ENCODE measurements at places on chromosomes 13 and 19.

GRCh38 chr19:22783651-22784410 is at the start of gene ZNF99:
ZNF99 (minus strand) TSS chr19:22784151; CDS start chr19:22784016, 135 bp downstream.
- peak; percentile 19 for DNase-seq

GRCh38 chr13:33033051-33033812 is 17.0 kb downstream of the KL start:
- peak; percentile 31 for DNase-seq

DNA sequence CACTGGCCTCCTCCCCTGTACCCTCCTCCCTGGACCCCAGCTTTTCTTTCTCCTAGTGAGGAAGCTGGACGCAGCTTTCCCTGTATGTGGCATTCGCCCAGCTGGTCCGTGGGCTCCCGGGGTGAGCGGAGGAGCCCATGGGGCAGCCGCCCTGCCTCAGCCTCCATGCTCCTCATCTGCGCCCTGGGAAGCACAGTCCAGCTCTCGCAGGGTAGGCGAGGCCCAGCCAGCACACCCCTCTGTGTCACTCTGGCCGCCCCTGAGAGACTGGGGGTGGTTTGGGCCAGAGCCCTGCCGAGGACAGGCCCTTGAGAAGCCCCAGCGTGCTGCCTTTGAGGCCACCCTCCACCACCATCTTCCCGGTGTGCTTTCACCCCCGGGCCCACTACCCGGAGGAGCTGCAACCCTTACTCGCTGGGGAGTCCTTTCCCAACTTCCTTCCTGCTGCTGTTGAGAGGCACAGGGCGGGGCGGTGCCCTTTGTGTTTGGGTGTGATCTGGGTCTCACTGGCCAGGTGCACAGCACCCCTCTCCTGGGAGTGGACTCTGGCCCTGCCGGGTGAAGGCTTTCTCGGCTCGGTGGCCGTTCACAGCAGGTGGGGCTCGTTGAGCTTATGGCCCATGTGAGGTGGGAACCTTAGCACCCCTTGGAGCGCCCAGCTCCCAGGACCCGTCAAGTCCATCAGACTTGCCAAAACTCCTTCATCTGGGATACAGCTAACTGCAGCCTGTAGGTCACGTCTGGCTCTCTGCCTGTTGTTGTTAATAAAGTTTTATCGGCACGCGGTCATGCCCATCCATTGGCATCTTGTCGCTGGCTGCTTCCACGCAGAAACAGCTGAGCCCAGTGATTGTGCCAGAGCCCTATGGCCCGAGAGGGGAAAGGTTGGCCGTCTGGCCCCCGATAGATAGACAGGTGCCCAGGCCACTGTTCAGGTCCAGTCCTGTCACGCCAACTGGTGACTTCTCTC is 3.2 kb downstream of the NCLN start:
- DNase-seq = no peak

DNA sequence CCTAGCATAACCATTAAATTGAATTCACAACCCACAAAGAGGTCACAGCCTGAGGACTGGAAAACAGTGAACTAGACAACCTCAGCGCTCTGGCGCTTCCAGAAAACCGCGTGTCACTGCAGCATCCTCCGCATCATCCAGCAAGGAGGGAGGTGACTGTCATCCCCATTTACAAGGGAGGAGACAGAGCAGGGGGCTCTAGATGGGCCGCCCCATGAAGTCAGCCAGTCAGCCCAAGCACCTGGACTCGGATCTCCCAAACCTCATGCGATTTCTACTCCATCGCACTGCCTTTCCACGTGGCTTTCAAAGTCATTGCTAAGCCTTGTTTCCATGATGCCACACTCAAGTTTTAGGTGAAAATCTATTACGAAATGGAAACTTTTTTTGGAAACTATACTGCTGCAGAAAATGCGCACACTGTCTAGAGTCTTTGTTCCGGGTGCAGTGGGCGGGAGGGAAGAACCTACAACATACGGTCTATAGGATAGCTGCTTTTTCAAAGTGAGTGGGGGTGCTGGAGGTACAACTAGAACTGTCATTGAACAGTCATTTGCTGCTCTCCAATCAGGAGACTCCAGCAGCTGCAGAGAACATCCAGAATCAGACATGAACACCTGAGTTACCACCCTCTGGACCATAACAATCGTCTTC is 2.8 kb downstream of the AP3D1 start:
- DNase-seq = peak; percentile 5

DNA sequence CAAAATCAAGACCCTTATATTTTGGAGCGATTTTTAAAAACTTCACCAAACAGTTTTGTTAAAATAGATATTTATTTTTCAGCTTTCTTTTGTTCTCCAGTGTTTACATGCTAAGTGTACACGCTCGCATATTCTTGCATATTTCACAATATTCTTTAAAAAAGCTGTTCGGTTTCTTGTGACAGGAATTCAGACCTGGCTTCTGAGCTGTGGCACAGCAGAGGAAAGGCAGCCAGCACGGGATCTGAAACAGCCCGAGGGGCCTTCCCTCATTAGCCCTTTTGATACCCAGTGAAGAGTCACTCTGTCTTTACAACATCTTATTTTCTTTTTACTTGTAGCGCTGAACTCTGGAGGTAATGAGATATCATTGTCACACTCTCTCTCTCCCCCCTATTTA is 234.0 kb downstream of the B3GLCT start:
- DNase-seq = no peak

- DNase-seq = no peak
These were observed 164.5 kb downstream of the TEX29 start for GRCh38 chr13:111484959-111485358.

- DNase-seq = no peak
These were observed 36.6 kb upstream of the EPHX3 start for GRCh38 chr19:15268928-15269253.

DNA sequence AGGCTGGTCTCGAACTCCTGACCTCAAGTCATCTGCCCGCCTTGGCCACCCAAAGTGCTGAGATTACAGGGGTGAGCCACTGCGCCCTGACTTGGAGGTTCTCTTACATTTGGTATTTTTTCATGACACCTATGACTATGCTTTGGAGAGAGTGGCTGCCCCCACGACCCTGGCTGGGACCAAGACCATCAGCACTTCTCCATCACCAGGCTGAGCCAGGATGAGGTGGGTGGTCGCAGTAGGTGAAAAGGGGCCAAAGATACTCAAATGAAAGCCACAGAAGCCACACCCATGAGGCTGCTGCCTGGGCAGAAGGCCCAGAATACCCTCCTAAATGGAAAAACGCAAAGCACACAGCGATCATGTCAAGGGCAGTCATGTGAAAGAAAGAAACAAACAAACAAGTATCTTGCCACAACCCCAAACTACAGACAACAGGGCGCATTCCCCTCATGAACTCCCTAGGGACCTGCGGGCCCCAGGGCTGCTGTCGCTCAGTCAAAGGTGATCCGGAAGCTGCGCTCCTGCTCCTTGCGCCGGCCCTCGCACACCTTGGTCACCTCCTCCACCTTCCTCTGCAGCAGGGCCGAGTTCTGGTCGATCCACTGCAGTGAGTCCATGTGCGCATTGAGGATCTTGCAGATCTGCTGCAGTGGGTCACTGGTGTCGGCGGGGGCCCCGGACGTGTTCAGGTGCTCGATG is 11.2 kb upstream of the IL4I1 start:
- DNase-seq = no peak

GRCh38 chr19:39737351-39737750 is 478 bp downstream of the CLC start:
- DNase-seq = no peak

GRCh38 chr13:111952032-111952431 is 114.9 kb upstream of the SOX1 start:
- no peak for DNase-seq

GRCh38 chr19:11737964-11738745 is 591 bp downstream of the ZNF823 start:
- DNase-seq = peak; percentile 32

DNA sequence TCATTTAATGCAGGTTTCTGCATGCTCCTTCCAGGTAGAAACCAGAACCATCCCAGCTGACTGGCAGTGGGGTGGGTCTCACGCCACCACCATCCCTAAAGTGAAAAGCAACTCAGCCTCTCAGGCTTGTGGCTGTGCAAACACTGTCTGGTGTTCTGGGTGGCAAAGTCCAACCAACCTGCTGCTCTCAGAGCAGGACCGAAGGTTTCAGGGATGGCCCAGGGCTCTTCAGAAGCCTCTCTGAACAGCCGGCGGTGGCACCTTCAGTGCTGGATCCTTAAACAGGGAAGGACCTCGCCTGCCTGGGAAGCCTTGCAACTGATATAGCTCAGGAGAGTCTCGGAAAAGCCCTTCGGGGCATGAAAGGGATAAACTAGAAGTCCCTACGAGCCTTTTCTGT is 100.8 kb downstream of the COL4A1 start:
- DNase-seq = no peak

DNA sequence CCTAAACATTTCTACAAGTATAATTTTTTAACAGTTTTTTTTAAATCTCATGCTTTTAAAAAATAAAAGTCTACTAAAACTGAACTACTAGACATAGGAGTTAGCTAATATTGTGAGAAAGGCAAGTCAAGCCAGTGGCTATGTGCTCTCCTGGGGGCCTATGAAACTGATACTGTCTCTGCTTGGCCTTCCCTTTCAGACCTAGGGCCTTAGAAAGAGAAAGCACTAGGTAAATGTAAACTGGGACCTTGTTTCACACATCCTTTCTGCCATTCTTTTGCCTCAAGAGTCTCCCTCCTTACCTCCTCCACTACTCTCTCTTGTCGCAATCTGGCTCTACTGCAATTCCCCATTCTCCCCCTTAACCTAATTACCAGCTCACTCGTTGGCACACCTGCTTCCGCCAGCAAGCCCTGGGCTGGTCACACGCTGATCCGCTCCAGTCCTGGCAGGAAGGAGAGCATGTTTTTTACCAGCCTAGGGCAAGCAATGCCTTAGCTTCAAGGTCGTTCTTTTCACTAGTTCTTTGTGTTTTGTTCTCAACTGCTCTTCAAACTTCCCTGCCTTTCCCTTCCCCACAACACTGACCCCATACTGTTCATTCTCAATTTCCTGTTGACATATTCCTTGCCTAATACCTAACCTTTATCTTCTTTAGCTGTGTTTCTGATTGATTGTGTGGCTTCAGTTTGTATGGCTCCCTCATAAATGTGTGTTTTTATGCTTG is 23.1 kb downstream of the TBC1D4 start:
- DNase-seq = no peak

GRCh38 chr19:16495982-16496612 is at the start of the genes C19orf44 and CALR3:
C19orf44 (plus strand) TSS chr19:16496394; CDS start chr19:16500793, 4,399 bp downstream.
CALR3 (minus strand) TSS chr19:16496167; CDS start chr19:16496129, 38 bp downstream.
- DNase-seq = peak; percentile 97

DNA sequence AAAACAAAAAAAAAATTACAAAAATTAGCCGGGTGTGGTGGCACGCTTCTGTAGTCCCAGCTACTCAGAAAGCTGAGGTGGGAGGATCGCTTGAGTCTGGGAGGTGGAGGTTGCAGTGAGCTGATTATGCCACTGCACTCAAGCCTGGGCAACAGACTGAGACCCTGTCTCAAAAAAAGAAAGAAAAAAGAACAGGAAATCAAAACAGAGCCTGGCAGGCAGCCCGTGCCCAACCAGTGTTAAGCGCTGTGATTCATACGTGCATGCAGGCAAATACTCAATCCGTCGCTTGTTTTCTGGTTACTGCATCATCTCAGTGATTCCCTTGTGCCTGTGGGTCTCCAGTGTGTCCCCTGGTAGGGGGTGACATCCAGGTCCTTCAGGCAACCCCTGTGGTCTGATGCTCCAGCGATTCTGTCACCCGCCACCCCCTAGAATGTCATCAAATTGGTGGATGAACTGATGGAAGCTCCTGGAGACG is 18.1 kb downstream of the DDX39A start:
- peak; percentile 59 for DNase-seq

DNA sequence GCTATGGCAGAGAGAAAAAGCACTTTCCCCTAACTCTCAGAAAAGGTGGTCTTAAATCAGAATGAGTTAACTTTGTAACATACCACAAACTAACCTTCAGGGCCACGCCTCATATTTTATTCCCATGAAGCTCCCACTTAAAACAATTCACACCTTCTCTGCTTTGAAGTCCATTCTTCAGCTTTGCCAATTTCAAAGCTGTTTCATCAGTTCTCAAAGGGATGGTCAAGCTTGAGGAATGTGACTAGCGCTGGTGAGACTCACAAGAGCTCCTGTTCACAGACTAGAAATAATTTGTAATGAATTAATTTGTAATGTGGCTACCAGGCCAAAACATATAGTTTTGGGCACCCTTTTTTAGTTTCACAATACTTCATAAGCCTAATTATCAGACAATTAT is 68.2 kb downstream of the STK24 start:
- no peak for DNase-seq

- DNase-seq = peak; percentile 56
These were observed 622 bp downstream of the DNM2 start for GRCh38 chr19:10718205-10719196.

DNA sequence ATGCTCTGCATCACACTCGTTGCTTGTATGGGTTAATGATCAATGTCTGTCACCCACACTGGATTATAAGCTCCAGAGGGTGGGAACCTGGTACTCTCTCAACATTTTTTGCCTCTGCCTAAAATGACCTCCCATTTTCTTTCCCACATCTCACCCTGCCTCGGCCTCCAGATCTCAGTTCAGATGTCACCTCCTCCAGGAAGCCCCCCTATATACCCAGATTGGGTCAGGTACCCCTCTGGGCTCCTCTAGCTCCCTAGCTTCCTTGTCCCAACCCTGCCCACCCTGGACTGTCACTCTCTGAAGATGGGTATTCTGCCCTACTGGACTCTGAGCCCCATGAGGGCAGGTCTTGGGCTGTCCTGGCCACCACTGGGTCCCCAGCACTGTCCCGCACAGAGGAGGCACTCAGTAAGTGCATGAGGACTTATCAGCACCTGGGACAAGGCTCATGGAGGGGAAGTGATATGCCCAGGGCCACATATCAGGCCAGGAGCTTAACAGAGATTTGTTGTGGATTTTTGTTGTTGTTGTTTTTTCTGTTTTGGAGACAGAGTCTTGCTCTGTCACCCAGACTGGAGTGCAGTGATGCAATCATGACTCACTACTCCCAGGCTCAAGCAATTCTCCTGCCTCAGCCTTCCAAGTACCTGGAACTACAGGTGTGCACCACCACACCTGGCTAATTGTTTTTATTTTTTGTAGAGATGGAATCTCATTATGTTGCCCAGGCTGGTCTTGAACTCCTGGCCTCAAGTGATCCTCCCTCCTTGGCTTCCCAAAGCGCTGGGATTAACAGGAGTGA is 23.8 kb downstream of the PRKD2 start:
- DNase-seq = no peak

- DNase-seq = no peak
These were observed 462.9 kb downstream of the ITGBL1 start for GRCh38 chr13:101915331-101915730.

DNA sequence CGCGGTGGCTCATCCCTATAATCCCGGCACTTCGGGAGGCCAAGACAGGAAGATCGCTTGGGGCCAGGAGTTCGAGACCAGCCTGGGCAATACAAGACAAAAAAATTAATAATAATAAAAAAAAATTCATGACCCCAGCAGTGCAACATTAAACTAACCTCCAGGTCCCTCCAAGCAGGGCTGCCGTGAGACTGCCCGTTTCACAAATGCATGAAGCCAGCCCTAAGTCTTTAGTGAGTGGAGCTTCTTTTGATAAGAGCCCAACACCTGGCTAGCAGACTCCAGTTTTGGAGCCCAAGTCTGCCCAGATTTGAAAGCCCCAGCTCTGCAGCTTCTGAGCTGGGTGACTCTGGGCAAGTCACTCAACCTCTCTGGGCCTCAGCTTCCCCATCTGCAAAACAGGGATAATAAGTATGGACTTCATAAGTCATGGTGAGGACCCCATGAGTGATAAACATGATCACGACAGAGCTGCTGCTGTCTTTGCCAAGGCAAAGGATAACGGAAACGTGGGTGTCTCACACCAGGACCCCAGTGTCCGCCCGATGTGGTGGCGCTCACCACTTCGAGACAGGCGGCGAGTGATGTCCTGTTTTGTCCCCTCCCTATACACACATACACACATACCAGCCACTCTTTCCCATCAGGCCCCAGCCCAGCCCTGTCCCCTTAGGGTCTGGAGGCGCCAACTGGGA is 38.4 kb upstream of the NANOS3 start:
- no peak for DNase-seq

- DNase-seq = no peak
These were observed 44.6 kb downstream of the GGACT start for GRCh38 chr13:100543872-100544602.
